ENCODE measurements at places on chromosomes 7 and 10.

GRCh38 chr7:36723291-36723690, 1.0 kb downstream of the AOAH start:
- DNase-seq, result no peak

- peak; percentile 44 for DNase-seq
Observed at GRCh38 chr7:114939484-114940097, 17.7 kb downstream of the MDFIC start.

DNA sequence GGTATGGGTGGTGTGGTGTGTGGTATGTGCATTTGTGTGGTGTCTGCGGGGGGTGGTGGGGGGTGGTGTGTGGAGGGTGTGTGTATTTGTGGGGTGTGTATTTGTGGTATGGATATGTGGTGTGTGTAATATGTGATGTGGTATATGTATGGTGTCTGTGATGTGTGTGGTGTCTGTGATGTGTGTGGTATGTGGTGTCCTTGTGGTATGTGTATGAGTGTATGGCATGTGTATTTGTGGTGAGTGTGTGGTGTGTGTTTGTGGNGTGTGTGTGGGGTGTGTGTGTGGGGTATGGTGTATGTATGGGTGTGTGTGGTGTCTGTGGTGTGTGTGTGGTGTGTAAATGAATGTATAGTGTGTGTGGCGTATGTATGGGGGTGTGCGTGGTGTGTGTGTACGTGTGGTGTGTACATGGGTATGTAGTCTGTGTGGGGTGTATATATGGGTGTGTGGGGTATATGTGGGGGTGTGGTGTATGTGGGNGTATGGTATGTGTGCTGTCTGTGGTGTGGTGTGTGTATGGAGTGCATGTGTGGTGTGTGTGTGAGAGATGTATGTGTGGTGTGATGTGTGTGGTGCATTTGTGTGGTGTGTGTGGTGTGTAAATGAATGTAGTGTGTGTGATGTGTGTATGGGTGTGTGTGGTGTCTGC, 27.1 kb upstream of the CHST15 start:
- no peak for DNase-seq

DNA sequence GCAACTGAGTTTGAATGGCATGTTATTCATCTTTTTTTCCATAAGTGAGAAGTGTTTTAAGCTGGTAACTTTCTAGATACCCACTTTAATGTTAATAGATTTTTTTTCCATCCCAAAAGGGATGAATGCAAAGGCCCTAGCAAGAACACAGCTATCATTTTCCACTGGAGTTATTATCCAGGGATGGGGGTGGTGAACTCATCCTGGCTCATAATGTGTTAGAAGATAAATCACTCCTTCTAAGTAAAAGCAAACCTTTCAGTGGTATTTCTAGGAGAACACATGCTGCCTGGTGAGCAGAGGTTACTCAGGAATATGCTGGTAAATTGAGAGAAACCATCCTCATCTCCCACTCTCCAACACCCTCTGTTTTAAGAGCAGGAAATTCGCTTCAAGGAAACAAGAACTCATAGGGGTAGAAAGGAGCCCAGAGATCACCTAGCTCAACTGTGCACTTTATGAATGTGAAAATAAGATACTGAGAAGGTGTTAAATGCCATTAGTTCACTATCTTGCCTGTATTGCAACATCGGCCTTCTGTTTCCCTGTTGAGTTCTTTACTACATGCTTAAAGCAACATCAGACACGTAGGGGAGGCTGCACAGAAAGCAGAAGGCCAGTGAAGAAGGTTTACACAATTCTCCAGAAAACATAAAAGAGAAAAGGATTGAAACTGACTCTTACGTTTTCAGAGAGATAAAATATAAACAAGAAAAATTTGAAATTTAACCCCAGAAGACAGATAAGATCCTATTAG, 264.0 kb upstream of the PRKCQ start:
- DNase-seq, result no peak

DNA sequence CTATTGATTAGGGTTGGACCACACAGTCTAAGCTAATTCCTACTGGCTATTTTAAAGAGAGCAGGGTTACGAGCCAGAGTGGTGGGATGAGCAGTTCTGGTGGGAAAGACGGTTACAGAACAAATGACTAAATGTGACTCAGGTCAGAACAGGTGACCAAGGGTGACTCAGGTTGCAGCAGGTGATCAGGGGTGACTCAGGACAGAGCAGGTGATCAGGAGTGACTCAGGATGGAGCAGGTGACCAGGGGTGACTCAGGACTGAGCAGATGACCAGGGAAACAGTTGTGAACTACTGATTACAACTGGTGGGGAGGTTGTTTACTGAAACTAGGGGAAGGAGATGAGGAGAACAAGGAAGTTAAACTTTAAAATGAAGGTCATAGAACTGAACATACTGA, 366.3 kb downstream of the ABCA13 start:
- DNase-seq, result no peak

DNA sequence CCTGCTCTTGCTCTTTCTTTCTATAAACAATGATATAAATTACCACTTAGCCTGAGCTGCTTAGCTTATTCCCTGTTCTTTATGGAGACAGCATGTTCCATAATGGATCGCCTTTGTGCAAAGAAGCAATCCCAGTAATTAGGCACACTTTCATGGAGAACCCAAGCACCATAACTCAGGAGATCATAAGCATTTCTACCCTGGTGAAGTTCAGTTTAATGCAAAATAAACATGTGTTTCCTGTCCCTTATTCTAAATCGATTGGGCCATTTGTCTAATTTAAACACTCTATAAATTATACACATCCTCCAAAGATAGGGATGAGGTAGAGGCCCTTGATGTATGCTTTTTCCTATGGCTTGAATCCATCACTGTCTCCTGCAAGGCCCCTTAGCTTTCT, 75.8 kb upstream of the TMEM72 start:
- DNase-seq, result no peak

DNA sequence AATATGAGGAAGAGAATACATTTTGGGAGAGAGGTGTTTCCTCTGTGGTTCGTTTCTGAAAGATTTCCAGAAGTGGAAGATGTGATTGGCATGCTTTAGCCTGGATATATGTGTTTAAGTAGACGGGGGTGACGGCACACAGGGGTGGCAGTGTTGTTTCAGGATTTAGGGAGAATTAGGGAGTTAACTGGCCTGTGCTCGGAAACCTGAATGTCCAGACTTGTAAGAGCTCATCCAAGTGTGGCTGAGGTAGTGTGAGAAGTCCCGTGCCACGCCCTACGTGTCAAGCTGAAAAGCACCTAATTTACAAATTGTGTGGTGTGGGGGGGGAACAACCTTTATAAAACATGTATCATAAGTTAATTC, 1.1 kb downstream of the RALA start:
- peak; percentile 29 for DNase-seq

- DNase-seq, result no peak
Observed at GRCh38 chr10:10865303-10865702, 152.4 kb upstream of the CELF2 start.

- DNase-seq, result no peak
Observed at GRCh38 chr7:80536426-80536825, 24.6 kb upstream of the GNAT3 start.

GRCh38 chr7:19369806-19370205, 224.6 kb upstream of the FERD3L start:
- no peak for DNase-seq

GRCh38 chr7:144404946-144405345, 1.5 kb upstream of the NOBOX start:
- DNase-seq, result no peak

DNA sequence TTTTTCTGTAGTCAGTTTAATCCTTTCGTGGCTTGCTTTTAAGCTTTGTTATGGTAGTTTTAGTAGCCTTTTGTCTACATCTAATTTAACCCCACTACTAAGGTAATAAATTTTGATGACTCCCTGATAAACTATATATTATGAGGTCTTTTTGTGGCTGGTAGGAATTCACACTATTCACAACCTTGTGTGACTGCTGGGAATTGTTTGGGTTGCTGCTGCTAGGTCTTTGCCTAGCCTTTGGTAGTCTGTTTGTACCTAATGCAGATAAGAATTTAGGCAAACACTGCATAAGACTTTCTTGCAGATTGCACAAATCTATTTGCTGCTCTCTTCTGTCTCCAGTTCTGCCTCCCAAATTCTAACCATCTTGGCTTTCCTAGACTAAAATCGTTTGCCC, 58.3 kb downstream of the SHOC2 start:
- no peak for DNase-seq

GRCh38 chr7:7178081-7178480, 4.3 kb upstream of the C1GALT1 start:
- DNase-seq, result no peak

DNA sequence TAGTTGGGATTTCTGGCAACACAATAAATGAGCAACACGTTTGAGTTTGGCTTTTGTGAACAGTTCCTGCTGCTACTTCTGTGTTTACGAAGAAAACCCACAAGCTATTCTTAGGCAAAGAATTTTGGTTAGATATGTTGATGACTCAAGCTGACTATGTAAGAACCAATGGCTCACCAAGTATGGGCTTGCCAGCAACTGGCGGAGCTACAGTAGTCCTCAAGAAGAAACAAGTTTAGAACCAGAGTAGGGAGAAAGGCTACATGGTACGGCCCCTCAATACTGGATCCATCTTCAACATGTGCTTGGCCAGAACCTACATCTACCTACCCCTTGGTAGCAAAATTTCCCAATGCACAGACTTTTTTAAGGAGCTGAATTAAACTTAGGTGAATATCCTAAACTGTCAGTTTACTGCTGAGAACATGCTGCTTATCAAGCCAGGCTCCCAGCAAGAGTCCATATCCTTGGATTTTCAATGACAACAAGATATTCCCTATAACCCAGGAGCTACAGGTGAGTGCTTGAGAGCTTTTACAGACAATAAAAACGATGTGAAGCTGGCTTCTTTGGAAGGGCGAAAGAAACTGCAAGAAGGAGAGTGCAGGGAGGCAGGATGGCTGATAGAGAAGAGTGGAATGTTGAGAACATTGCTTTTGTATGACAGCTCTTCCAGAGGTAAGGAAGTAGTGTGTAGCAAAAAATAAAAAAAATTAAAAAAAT, 74.3 kb upstream of the ASAH2 start:
- no peak for DNase-seq

GRCh38 chr7:26657206-26657641, 207.2 kb downstream of the SKAP2 start:
- DNase-seq, result peak; percentile 12

DNA sequence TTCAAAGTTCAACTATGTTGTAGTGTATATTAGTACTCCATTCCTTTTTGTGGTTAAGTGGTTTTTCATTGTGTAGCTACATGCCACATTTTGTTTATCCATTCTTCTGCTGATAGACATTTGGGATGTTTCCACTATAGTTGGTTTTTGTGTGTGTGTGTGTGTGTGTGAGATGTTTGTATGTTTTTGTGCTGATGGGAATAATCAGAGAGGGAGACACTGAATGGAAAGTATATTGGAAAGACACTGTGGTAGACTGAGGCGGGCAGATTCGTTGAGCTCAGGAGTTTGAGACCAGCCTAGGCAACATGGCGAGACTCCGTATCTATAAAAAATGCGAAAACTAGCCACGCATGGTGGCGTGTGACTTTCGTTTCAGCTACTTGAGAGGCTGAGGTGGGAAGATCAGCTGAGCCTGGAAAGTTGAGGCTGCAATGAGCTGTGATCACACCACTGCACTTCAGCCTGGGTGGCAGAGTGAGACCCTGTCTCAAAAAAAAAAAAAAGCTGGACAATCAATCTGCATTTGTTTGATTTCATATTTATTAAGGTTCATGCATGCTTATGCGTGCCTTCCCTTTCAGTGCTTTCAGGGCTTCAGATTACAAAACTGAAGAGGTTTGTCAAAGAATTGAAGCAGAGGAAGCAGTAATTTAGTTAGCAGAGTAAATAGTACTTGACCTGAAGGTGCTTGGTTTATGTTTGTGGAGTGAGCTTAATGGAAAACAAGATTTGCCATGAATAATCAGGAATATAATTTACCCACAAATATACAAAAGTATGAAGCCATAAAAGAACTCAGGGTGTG, 14.7 kb downstream of the SEC24C start:
- no peak for DNase-seq

- peak; percentile 20 for DNase-seq
Observed at GRCh38 chr7:83469076-83469475, 179.9 kb downstream of the SEMA3E start.

DNA sequence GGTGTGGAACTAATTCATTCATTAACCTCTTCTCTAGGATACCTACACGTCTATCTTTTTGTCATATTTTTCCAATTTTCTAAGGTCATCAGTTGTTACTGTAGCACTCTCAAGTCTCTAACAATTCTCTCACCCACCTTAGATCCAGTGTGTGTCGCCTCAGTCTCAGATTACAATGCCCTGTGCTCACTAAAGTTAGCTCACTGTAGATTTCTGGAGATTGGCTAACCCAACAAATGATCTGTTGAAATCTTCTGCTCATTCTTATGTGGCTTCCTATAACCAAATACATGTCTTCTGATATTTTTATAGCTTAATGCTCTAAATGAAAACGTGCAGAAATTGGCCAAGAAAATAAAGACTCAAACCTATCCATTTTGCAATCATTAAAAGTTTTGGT, 142.6 kb downstream of the SLC25A13 start:
- no peak for DNase-seq

DNA sequence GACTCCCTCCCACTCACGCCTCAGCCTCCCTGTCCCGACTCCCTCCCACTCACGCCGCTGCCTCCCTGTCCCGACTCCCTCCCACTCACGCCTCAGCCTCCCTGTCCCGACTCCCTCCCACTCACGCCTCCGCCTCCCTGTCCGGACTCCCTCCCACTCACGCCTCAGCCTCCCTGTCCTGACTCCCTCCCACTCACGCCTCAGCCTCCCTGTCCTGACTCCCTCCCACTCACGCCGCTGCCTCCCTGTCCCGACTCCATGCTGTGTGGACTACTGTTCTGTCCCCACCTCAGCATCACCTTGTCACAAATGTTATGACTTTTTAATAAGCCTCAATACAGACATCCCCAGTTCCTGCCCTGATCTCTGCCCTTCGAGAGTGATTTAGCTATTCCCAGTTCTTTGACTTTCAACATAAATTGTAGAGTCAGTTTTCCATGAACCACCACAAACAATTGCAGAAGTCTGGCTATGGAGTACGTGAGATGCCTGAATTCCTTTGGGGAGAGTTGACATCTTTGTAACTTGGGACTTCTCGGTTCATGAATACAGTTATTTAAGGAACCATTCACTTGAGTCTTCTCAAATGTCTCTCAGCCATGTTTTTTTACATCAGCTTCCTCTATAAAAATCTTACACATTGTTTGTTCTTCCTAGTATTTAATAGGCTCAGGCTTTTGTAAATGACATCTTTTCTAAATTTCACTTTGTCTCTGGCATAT, 71.9 kb downstream of the FOXL3 start:
- no peak for DNase-seq

- DNase-seq, result no peak
Observed at GRCh38 chr7:157090485-157091165, 48.1 kb upstream of the UBE3C start.

DNA sequence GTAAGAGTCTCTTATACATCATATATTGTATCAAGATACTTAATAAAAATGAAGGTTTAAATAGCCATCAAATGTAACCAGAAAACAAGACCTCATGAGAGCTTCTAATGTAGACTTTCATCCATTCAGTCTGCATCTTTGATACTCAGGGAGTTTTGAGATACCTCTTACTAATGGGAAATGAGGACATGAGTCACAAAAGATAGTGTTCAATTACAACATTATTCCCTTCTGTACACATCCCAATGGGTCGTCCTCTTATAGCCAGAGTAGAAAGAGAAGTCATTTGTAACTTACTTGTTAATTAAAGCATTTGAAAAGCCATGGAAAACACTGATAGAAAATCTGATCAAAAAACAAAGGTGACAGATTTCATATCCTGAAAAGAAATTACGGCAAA, 19.4 kb downstream of the SHTN1 start:
- no peak for DNase-seq

Data from SK-MEL-5 (cell line).